NCI-H2081 treated with DMSO at 0.1 percent for 48 hours (cell line): ENCODE measurements at places on chromosomes 4 and X.

DNA sequence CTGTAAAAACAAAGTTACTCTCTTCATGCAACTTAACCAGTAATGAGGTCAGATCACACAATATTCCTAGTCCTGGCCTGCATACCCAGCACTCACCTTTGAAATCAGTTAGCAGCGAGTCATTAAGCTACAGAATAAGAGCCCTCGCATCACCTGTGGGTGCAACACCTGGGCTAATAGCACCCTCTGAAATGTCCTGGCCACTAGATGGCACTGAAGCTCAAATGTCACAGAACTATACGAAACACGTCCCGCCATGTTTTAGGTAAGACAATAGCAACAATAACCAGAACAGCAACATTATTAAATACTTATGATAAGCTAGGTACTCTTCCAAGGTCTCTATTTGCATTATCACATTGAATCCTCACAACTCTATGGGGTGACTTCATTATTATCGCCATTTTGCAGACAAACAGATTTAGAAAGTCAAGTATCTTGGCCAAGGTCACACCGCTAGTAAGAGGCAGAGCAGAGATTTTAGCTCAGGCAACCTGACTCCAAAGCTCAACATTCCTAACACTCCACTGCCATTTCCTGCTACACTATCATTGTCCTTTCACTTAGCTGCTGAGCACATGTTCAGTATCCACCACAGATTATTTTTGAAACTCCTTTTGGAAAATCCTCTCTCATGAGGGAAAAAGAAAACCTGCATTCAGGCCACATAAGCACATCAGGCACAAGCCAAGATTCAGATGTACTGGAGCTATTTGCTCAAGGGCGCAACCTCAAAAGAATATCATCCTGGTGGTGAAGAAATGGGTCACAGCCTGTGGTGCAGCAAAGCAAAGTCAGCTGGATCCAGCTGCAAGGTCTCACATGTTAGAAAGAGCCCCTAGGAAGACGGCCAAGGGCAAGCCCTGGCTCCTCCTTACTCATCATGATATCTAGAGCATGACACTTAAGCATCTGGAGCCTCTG, 59.5 kb upstream of the KDR start:
- peak; percentile 3 for DNase-seq

- DNase-seq: no peak
These were observed 105.9 kb upstream of the TENM3 start for GRCh38 chr4:182137343-182137742.

DNA sequence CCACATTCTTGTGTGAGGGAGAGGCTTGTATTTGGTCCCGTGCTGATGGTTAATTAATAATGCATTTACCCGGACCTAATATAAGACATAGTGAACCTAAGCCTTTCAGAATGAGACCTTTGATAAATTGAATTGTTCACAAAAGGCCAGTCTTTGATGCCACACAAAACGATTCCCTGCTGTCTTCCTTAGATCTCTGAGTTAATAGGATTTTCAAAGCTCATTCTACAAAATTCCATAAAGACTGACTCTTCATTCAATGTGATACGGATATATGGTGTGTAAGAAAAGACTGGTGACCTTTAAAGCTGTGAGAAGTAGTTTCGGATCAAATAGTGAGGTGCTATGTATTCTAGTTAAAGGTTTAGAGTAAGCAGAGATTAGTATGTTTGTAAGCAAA, 254.3 kb downstream of the PDHA2 start:
- no peak for DNase-seq

- DNase-seq: no peak
These were observed 139.5 kb downstream of the STIM2 start for GRCh38 chr4:27000122-27000521.

- no peak for DNase-seq
These were observed 27.4 kb downstream of the FRYL start for GRCh38 chr4:48752726-48753125.

DNA sequence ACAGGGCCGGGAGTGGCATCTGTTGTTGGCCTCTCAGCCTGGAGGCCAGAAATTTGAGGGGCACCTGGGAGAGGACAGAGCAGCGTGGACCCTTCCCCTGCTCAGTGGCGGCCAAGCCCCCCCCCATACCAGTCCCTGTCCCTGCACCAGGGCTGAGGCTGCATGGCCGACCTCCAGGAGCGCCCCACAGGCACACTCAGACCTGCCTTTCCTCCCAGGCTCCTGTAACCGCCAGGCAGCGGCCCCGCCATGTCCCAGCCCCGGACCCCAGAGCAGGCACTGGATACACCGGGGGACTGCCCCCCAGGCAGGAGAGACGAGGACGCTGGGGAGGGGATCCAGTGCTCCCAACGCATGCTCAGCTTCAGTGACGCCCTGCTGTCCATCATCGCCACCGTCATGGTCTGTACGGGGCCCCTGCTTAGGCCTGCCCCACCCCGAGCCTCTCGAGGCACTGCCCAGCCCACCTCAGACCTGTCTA, 15.3 kb downstream of the TMEM175 start:
- no peak for DNase-seq

- DNase-seq: no peak
These were observed 58.8 kb downstream of the FRMPD4 start for GRCh38 chrX:12197030-12197429.

GRCh38 chr4:140138428-140138827, 15.6 kb downstream of the MAML3 start:
- DNase-seq: no peak

GRCh38 chr4:10565166-10565780, 108.0 kb upstream of the ZNF518B start:
- no peak for DNase-seq

DNA sequence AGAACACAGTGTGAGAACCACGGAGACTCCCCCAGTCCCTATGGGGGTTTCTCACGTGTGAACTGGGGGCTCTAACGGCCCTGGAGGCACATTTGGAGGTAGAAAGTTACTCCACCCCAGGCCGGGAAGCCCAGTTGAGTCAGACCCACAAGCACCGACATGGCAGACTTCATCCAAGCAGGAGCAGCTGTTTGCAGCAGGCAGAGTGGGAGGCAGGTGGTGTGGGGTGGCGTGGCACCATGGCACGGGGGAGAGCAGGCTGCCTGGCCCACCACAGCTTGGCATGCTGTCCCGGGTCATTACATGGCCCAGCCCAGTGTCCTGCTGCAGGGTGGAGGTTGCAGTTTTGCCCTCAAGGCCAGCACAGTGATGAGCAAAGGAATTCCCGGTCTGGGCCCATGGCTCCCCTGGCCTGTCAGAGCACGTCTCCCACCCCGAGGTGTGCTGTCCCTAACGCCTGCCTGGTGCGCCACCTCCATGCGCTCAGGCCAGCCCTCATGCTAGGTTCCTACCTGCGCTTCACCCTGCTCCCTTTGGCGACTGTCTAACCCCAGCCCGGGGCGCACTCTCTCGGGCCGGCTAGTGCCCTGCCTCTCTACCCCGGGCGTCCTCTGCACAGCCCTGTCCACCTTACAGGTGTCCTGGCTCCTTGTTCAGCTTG, 90.6 kb upstream of the AFAP1 start:
- no peak for DNase-seq

DNA sequence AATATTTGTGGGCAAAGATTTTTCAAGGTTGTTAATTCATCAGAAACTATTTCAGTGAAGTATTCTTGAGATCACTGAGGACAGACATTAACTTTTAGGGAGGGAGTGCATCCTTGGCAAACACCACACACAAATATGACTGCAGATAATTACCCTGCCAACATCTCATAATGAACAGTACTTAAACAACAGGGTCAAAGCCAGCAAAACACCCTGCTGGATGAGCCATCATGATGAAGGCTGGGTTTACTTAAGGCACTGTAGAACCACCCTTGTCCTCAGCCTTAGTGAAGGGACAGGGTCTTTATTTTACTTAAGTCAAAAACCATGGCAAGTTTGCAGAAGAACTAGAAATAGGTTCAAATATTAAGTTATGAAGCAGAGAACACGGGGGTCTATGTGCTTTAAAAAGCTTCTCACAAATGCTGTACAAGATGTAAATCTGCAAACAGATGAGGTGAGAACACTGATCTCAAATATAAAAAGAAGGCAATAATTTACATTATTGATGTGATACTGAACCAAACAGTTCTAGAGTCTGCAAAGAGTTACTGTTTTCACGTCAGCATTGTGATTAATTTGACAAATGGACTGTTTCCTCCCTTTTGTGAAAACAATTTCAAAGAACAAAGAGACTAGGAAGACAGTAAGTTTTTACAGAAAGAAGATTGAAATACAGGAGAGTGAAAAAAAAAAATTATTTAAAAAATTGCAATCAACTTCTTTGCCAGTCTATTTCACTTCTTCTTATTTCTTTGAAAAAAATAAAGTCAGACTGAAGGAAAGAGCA, 28.2 kb downstream of the TAPT1 start:
- no peak for DNase-seq

- no peak for DNase-seq
These were observed 66.8 kb upstream of the SH3RF1 start for GRCh38 chr4:169337510-169337909.

DNA sequence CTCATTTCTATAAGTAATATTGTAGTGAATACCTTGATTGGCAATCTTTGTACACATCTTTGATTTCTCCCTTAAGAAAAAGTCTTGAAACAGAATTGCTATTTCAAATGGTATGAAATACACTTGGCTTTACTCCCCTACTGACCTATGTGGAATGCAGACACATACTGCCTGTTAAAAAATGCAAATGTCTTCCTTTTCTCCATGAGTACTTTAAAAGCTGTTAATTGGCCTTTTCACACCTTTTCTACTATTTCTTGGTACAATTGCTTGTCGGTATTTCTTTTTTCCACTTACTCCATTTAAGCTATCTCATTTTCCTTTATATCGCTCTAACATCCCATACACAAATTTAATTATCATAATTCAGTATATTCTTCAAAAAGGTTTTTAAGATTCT, 87.2 kb downstream of the FRYL start:
- no peak for DNase-seq

DNA sequence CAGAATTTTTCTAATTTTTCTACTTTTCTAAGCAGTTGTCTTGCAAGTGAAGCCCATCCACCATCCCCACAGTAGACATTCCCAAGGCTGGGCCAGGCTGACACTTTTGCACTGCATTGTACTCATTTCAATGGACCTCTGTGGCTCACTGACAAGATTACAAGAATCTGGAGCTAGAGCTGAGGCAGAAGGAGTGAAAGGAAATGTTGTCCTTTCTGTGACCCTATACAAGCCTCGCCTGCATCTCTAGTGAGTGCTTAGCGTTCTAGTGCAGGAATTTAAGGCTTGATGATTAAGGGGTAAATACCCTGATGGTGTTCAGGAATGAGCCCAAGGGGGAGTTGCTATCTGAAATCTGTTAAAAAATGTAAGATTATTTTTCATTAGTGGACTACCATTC, 6.3 kb downstream of the MAGED1 start:
- DNase-seq: no peak

GRCh38 chr4:2827071-2827873, 16.4 kb upstream of the ADD1 start:
- DNase-seq: no peak

DNA sequence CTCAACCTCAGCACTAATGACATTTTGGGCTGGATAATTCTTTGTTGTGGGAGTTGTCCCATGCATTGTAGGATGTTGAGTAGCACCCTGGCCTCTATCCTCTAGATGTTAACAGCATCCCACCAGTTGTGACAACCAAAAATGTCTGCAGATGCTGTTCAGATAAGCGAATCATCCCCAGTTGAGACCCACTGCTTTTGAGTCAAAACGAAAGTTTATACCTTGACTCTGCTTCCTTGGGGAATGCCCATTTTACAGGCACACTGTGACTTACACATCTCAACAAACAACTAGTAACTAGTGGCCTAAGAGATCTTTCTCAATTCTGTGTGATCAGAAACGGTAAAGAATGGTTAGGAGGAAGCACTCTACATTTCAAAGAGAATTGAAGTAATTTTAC, 37.0 kb downstream of the SEPSECS start:
- DNase-seq: no peak

- no peak for DNase-seq
These were observed 369.3 kb downstream of the FBXW7 start for GRCh38 chr4:152166567-152166966.

DNA sequence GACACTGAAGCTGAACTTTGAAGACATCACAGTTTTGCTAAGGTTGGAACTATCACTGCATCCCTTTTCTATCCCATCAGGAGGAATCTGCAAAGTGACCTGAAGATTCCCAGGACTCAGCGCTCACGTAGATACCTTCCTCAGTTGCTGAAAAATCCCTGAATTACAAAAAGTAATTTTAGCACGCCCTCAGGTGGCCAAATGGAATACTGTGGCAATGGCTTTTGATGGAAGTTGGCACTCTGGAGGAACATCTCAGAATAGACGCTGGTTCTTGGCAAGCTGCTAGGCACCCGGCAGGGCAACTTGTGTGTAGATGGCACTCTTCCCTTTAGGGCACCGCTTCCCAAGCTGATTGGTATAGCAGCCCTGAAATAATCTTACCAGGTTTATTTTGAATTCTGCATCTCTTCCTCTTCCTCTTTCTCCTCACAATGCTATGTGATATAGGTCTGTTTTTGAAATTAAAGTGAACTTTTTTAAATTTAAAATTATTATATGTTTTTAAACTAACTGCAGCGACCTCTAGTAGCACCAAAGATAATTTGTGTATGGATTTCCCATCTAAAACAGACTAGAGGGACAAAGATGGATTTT, 16.3 kb upstream of the ESX1 start:
- peak; percentile 45 for DNase-seq

GRCh38 chr4:10526429-10527222, 69.4 kb upstream of the ZNF518B start:
- DNase-seq: no peak

GRCh38 chrX:21674430-21675186, 16.5 kb upstream of the KLHL34 start:
- DNase-seq: no peak

DNA sequence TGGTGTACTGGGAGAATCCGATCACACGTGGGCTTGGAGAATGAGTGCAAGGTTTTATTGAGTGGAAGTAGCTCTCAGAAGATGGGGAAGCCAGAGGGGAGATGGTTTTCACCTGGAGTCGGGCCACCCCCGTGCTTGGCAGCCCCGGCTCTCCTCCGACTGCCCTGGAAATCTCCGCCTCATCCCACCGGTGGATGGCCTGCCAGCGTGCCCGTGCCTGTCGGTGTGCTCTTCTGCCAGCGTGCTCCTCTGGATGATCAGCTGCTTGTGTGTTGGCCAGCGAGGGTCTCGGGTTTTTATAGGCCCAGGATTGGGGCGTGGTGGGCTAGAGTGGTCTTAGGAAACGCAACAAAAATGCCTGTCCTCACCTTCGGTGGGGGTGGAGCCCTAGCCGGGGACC, 368.0 kb downstream of the FAT4 start:
- DNase-seq: no peak

DNA sequence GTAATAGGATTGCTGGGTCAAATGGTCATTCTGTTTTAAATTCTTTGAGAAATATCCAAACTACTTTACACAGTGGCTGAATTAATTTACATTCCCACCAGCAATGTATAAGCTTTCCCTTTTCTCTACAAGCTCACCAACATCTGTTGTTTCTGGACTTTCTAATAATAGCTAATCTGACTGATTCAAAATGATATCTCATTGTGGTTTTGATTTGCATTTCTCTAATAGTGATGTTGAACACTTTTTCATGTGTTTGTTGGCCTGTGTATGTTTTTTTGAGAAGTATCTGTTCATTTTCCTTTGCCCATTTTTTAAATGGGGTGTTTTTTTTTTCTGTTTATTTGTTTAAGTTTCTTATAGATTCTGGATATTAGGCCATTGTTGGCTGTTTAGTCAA, 659.0 kb upstream of the GNPDA2 start:
- DNase-seq: no peak
